CD4-positive, alpha-beta memory T cell (primary cell): ENCODE measurements at places on chromosomes 2 and 18. TPM values are rescaled to one million over a fixed set of nuclear protein-coding genes. Genes with fewer than 3 reads are reported as not detected.

- no peak overlapping the region for H3K4me3 ChIP-seq
- H3K4me1 ChIP-seq: peaks cover 4% of the 10 kb centered on the region
- no peaks in the 10 kb centered on the region for H3K27me3 ChIP-seq
- no peaks in the 10 kb centered on the region for H3K36me3 ChIP-seq
- no peak overlapping the region for H3K27ac ChIP-seq
Measured at GRCh38 chr2:232498452-232498851, 10.8 kb upstream of the ECEL1 start.

- H3K4me1 ChIP-seq: no peaks in the 10 kb centered on the region
- no peaks in the 10 kb centered on the region for H3K36me3 ChIP-seq
- no peak overlapping the region for H3K27ac ChIP-seq
- no peak overlapping the region for H3K4me3 ChIP-seq
- no peaks in the 10 kb centered on the region for H3K27me3 ChIP-seq
- peak; percentile 4 for DNase-seq
Measured at GRCh38 chr18:24514439-24514838, 54.0 kb downstream of the HRH4 start.

GRCh38 chr2:41881249-41881648 is 166.6 kb upstream of the PKDCC start:
- DNase-seq: no peak
- no peak overlapping the region for H3K27ac ChIP-seq
- no peak overlapping the region for H3K4me3 ChIP-seq
- no peaks in the 10 kb centered on the region for H3K27me3 ChIP-seq
- H3K4me1 ChIP-seq: no peaks in the 10 kb centered on the region

DNA sequence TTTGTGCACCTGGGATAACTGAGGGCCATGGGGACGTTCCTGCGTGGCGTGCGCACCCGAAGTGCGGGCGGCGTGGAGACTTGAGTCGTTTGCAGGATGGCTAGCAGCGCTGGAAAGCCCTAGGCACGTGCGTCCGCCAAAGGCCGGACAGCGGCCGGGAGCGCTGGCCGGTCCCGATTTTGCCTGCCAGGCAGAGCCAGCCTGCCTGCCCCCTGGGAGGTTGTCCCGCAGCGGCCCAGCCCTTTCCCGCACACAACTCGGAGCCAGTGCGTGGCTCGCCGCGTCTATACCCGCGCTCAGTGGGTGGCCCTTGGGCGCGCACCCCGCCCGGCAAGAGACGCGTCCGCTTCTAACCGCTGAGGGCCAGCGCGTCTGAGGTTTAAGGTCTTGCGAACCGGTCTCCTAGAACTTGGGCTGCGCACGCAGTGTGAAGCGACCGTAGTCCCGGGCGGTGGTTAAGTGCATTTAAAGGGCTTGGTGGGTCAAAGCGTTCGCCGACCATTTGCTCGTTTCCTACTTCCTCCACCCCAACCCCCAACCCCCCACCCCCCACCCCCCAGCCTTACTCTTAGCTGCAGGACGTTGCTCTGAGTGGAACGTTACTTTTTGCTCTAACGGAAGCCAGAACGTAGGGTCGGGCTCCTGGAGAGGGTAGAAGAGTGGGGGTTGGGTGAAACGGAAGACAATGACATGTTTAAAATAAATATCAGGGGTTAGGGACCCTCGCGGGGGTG is 627 bp downstream of the CDCA7 start:
- peaks cover 14% of the 10 kb centered on the region for H3K4me1 ChIP-seq
- peak overlapping the region; percentile 54 for H3K4me3 ChIP-seq
- H3K36me3 ChIP-seq: no peaks in the 10 kb centered on the region

GRCh38 chr2:181121996-181122395 is 141.6 kb downstream of the UBE2E3 start:
- DNase-seq: no peak
- peaks cover 72% of the 10 kb centered on the region for H3K4me1 ChIP-seq
- no peaks in the 10 kb centered on the region for H3K27me3 ChIP-seq
- no peaks in the 10 kb centered on the region for H3K36me3 ChIP-seq
- no peak overlapping the region for H3K27ac ChIP-seq

DNA sequence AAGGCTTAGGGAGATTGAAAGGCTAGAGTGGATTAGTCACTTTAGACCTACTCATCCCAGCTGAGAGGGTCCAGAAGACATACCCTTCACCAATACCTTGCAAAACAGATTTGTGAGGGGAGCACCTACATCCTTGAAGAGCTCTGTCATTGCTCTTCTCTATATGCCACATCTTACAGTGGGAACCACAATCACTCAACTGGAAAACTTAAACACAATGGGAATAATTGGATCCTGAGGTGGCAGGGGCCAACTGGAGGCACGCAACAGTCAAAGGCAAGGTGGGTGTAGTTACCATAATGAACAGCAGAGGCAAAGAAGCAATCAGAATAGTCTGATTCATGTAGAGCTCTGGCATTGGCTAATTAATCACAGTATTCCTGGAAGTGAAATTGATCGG is 35.4 kb downstream of the PDE1A start:
- H3K4me3 ChIP-seq: no peak overlapping the region
- no peaks in the 10 kb centered on the region for H3K27me3 ChIP-seq
- H3K27ac ChIP-seq: no peak overlapping the region
- no peaks in the 10 kb centered on the region for H3K36me3 ChIP-seq
- H3K4me1 ChIP-seq: no peaks in the 10 kb centered on the region

The GKN1 gene
- not detected for total RNA-seq
